GM19239 (cell line): ENCODE measurements at places on chromosomes 12 and 14.

GRCh38 chr12:54220092-54220557 lies 31.3 kb upstream of the SMUG1 start:
- DNase-seq = peak; percentile 40

GRCh38 chr12:124776125-124776513 lies 87.5 kb downstream of the SCARB1 start:
- DNase-seq = no peak

GRCh38 chr12:7994731-7995205 lies 37.7 kb upstream of the FOXJ2 start:
- no peak for DNase-seq

GRCh38 chr12:67161322-67161918 lies 107.7 kb upstream of the CAND1 start:
- no peak for DNase-seq

GRCh38 chr14:61586544-61587055 lies 108.7 kb upstream of the HIF1A start:
- no peak for DNase-seq

GRCh38 chr12:5434647-5435560 lies 3.0 kb downstream of the NTF3 start:
- no peak for DNase-seq

DNA sequence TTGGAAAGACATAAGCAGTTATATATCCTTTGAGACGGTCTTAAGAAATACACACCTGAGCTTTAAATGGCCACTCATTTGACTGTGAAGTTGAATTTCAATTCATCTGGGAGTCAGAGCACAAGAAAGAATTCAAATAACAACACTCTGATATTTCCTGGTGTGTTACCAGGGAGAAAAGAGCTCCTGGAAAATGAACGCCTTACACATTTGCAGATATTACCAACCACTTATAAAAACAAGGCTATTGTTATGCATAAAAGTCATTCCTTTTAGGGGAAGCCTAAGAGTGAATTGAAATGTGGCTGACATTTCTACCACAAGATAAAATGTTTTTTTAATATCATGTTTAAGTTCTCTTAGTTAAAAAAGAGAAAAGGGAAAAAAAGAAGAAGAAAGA lies 229.2 kb upstream of the PLEKHG7 start:
- no peak for DNase-seq

DNA sequence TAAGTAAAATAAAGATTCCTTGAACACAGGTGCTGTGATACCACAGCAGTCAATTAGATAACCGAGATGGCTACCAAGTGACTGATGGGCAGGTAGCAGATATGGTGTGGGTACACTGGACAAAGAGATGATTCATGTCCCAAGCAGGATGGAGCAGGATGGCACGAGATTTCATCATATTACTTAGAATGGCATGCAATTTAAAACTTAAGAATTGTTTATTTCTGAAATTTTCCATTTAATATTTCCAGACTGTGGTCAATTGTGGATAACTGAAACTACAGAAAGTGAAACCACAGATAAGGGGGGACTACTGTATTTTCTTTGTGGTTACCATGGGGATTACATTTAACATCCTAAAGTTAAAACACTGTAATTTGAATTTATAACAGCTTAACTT lies 7.5 kb upstream of the ZFP36L1 start:
- DNase-seq = no peak

GRCh38 chr14:104123879-104124278 lies 14.5 kb upstream of the KIF26A start:
- no peak for DNase-seq

DNA sequence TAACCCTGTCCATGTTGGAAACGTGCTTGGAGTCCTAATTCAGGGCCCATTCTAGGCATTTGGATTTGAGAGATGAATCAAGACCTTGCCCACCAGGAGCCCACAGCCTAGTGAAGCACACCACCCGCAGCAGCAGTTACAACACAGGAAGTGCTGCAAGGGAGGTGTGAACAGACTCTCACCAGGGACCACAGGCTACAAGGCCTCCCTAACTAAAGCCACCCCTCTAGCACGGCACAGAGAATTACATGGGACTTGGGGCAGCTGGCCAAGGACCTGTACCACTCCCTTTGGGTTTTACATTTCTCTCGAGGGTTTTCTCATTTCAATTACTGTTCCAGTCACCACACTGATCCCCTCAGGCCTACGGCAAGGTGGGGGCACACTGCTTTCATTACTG lies 49.5 kb upstream of the FOXN3 start:
- DNase-seq = peak; percentile 26

GRCh38 chr14:23640524-23641141 lies 4.5 kb downstream of the DHRS2 start:
- DNase-seq = no peak

DNA sequence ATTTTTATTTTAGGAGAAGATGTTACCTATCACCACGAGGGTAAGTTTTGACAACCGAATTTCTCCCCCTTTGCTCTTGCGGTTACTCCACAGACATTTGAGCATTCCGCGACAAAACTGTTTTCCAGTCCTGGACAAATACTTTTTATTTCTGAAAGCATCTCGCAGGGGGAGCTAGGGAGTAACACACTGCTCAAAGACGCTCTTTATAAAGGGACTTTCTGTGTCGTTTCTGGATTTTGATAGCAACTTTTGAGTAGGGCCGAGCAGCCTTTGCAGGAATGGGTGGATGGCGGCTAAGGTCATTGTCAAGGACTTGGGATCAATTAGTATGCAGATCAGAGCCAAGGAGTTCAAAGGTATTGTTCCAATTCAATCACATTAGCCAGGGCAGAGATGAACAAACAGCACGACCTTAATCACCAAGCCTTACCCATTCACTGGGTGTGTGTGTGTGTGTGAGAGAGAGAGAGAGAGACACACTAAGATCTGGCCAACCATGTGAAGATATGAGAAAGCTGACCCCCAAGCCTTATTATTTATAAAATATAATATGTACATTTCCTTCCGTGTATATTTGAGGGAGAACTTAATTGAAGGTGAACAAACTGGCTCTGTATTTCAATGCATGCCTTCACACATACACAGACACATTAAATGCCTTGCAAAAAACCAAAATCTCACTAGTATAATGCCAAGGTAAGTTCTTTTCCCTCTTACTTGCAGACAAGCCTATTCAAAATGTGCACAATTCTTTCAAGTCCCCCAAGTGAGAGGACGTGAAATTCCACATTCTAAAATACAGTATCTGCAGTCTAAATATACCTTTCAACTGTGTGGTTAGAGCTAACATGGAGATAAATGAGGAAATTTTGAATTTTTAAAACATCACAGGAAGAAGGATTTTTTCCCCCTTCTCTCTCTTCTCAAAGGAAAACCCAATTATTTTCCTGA lies 613.8 kb downstream of the VRK1 start:
- no peak for DNase-seq

DNA sequence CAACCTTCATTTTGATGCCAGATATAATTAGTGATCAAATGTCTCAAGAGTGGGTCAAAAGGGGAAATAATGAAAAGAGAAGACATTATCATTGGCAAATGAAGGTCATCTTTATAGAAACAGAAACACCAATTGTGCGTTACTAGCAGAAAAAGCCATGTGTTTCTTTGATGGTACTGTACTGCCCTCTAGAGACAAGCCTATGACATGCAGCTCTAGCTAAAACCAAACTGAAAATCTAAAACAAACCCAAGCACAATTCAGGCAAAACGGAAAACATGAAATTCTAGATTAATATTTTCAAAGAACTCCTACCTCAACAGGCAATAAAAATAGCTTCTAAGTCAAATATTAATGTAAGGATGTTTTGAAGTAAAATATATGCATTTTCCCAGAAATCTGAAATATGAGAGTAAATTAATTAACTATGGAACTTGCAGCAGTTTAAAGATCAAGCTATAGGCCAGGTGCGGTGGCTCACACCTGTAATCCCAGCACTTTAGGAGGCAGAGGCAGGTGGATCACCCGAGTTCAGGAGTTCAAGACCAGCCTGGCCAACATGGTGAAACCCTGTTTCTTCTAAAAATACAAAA lies 115.4 kb downstream of the KLHL28 start:
- DNase-seq = peak; percentile 10

DNA sequence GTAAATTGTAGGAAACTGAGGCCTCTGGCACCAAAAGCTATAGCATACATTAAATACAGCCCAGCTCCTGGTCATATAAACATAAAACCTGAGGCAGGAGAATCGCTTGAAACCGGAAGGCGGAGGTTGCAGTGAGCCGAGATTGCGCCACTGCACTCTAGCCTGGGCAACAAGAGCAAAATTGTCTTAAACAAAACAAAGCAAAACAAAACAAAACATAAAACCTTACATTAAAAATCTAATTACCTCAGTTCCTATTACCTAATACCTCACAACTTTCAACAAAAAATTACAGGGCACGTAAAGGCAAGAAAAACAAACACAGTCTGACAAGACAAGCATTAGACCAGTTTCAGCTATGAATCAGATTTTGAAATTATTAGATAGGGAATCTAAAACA lies 36.7 kb downstream of the TMEM116 start:
- no peak for DNase-seq

DNA sequence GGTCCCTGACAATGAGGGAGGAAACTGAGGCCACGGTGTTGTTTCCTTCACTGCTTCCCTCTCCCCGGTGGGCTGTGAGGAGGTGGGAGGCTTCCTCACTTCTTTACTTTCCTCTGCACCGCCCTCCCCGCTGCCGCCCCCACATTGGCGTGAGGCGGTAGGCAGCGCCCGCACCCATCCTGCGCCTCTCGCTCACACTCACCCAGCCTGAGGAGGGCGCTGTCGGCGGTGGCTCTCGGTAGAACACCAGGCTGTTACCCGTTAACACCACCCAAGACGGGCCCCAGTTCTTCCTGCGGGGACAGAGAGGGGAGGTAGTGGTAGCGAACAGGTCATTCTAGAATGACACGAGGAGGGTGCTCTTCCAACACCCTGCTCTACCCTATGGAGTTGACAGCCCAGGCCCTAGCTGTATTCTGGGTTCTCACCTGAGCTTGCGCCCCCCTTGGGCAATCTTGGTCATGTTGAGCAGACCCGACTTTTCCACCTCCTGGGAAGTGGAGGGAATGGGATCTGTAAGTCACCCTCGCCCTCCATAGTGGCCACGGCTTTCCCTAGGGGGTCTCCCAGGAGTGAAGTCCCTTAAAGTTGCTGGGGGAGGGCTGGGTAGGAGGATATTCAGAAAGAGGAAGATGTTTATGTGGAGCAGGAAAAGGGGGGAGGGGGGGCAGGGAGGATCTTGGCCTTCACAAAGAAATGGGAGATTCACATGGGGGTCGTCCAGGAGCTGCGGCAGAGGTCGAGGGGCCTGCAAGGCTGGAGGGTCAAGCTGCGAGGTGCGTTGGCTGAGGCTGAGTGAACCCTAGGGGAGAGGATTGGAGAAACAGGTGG lies 3.3 kb downstream of the ARHGAP9 start:
- peak; percentile 75 for DNase-seq

GRCh38 chr12:107372229-107372658 lies 278.9 kb upstream of the CRY1 start:
- DNase-seq = no peak

DNA sequence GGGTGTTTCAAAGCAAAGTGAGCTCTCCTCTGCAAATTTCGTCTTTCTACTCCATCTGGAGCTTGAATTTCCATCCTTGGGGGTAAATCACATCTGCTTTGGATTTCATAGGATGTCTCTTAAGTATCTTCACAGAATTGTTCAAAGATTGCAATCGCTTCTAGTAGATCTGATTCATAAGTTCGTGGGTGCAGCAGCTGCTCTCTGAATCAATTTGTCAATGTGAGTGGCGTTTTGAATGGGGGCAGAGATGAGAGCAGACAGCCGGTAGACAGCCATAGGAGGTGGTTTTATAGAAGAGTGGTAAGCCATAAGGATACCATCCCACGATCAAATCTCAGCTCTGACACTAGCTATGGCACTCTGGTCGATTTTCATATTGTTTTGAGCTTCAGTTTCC lies 146.0 kb upstream of the RPH3A start:
- DNase-seq = no peak

DNA sequence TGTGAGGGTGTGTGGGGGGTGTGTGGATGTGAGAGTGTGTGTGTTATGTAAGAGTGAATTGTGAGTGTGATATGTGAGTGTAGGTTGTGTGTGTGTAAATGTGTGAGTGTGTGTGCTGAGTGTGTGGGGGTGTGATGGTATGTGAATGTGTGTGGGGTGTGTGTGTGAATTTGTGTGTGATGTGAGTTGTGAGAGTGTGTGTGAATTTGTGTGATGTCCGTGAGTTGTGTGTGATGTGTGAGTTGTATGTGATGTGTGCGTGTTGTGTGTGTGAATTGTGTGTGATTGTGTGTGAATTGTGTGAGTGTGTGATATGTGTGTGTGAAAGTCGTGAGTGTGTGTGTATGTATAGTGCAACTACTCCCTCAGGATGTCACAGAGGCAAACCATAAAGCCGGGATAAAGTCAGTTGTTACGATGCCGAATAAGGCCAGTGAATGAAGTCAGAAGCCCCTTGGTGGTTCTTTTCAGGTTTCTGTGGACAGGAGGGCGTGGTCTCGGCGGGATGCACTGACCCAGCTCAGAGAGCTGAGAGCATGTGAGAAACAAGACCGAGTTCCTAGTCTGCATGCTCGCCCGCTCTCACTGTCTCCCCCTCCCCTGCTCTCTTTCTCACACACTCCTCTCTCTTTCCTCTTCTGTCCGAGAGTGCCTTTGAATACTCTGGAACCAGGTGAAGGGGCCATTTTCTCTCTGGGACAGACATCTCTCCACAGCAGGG lies 71.8 kb upstream of the MAX start:
- DNase-seq = no peak

GRCh38 chr14:99359906-99360305 lies 87.9 kb upstream of the BCL11B start:
- DNase-seq = no peak

DNA sequence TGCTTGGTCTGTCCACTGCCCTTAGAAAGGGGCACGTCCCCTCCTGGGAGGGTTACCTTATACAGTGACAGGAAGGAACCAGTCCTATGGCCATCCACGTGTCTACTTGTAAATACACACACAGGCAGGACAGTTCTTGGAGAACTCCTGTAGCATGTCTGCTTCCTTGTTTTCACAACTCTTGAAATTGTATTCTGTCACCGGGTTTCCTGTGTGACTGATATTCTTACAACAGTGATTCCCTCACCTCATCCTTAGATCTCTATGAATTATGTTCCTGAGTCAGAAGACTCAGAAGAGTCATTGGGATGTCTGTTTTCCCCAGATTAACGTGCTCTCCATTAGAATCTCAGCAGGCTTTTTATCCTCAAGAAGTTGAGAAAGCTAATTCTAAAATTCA lies 44.1 kb upstream of the DYNC1H1 start:
- DNase-seq = no peak

DNA sequence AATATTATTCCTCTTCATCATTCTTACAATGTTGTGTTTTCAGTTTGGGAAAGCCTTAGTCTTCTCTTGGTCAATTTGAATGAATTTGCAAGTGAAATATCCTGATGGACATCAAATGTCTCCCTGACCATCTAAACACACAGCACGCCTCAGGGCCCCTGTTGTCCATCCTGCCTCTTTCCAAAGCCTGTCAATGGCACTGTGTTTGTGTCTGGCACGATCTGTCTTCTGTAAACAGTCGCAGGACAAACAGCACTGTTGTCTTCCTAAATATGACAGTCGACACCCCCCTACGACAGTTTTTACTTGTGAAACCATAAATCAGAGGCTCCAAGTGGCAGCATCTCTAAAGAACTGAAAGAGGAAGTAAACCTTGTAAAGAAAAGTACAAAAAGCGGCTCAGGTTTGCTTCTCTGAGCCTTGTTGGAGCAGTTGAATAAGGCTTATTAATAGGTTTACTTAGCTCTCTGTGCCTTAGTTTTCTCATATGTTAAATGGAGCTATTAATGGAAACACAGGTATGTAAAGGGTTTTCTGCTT lies 285.8 kb downstream of the NRXN3 start:
- no peak for DNase-seq
